ENCODE measurements at places on chromosomes 3 and 15.

GRCh38 chr3:79140708-79141107 lies 627.1 kb downstream of the ROBO1 start:
- DNase-seq: no peak

- DNase-seq: no peak
These were observed 72.3 kb downstream of the BLM start for GRCh38 chr15:90789462-90789861.

- DNase-seq: no peak
These were observed 42.6 kb upstream of the TP63 start for GRCh38 chr3:189588475-189589178.

DNA sequence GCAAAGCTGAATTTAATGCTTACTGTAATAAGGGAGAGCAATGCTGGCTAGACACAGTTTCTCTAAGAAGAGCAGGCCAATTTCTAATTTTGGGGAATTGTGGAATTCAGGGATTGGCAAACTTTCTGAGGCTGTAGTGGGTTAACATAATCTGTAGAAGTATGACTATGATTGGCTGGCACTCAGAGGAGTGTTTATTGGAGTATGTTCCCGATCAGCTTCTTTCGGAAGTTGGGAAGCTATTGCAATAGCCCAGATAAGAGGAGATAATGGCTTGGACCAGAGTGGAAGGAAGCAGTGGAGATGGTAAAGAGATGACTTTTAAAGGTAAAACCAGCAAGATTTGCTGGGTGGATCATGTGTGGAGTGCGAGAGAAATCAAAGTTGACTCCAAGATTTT lies 19.4 kb downstream of the TMOD3 start:
- DNase-seq: no peak

DNA sequence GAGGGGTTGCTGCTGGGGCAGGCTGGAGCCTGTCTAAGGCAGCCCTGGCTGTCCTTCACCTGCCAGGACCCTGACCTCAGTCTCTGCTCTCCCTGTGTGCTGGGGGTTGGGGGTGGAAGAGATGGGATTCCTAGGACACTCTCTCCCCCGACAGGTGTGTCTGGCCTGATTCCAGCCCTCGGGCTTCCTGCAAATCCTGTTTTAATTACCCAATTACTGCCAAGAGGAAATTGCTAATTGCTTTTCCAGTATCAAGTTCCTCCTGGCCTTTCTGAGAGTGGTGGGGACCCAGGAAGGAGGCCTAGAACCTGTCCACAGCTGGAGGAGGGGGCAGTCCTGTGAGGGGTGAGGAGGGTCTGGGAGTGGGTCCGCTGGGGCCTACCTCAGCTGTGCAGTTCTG lies 15.8 kb downstream of the PLXNA1 start:
- no peak for DNase-seq

- DNase-seq: no peak
These were observed 178.0 kb downstream of the TPRG1 start for GRCh38 chr3:189349772-189350171.

- no peak for DNase-seq
These were observed 1.4 kb downstream of the DLG1 start for GRCh38 chr3:197297002-197297401.

DNA sequence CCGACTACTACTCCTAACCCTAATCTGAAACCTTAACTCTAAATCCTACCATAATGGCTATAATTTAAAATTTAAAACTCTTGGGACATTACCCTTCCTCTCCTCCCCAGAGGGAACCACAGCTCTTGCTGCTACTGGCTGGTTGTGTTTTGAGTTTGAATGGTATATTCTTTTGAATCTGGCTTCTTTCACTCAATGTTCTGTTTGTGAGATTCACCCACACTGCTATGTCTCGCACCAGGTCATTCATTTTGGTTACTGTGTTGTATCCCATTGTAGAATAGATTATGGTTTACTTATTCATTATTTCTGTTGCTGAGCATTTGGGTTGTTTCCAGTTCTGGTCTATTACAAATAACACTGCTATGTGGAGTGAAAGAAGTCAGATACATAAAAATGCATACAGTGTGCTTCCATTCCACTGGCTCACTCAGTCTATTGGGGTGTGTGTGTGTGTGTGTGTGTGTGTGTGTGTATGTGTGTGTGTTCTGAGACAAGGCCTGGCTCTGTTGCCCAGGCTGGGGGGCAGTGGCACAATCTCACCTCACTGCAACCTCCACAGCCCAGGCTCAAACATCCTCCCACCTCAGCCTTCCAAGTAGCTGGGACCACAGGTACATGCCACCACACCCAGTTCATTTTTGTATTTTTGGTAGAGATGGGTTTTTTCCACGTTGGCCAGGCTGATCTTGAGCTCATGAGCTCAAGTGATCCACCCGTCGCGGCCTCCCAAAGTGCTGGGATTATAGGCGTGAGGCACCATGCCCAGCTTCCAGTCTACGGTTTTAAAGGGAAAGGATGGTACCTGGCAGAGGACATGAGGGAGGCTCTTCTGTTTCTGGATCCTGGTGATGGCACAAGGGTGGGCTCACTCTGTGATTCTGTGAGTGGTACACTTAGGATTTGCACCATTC lies 19.2 kb upstream of the SYNM start:
- DNase-seq: no peak

GRCh38 chr15:43889042-43889441 lies 62.2 kb downstream of the WDR76 start:
- no peak for DNase-seq

Data from stimulated activated naive CD4-positive, alpha-beta T cell treated with Interleukin-2 at 50 U/mL for 16 hours (primary cell).